ENCODE measurements at places on chromosomes 2 and 18. TPM values are rescaled to one million over a fixed set of nuclear protein-coding genes. Genes with fewer than 3 reads are reported as not detected.

- H3K27me3 ChIP-seq: peaks cover 8% of the 10 kb centered on the region
- no peaks in the 10 kb centered on the region for H3K36me3 ChIP-seq
- no peak overlapping the region for H3K27ac ChIP-seq
- DNase-seq: no peak
- H3K4me1 ChIP-seq: peaks cover 41% of the 10 kb centered on the region
- no peak overlapping the region for H3K4me3 ChIP-seq
These were observed 217.7 kb downstream of the SH3RF3 start for GRCh38 chr2:109346601-109347228.

DNA sequence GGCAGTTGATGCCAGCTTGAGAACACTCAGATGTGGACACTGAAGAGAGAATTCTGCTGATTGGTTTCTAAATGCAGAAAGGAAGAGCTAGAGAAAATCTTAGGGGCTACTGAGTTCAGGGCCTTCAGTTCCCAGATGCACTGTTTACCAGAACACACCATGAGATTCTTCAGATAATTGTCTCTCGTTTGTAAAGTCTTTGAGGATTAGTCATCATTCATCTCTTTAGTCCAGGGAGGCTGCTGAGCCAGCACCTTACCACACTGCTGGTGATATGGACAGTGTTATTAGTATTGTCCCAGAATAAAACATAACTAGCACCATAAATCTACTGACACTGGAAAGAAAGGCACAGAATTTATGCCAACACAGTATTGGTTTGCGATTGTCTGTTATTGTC, 690.8 kb upstream of the CELF4 start:
- H3K27ac ChIP-seq: no peak overlapping the region
- H3K27me3 ChIP-seq: no peaks in the 10 kb centered on the region
- no peaks in the 10 kb centered on the region for H3K36me3 ChIP-seq
- no peak overlapping the region for H3K4me3 ChIP-seq
- H3K4me1 ChIP-seq: no peaks in the 10 kb centered on the region
- DNase-seq: no peak

GRCh38 chr2:73916666-73917065, 10.0 kb upstream of the DGUOK start:
- H3K4me1 ChIP-seq: no peaks in the 10 kb centered on the region
- H3K36me3 ChIP-seq: no peaks in the 10 kb centered on the region
- no peak overlapping the region for H3K4me3 ChIP-seq

- H3K27ac ChIP-seq: no peak overlapping the region
- no peak overlapping the region for H3K4me3 ChIP-seq
- H3K36me3 ChIP-seq: no peaks in the 10 kb centered on the region
- H3K27me3 ChIP-seq: peaks cover 83% of the 10 kb centered on the region
- H3K4me1 ChIP-seq: no peaks in the 10 kb centered on the region
These were observed 6.0 kb upstream of the CDK5R2 start for GRCh38 chr2:218953366-218953954.

DNA sequence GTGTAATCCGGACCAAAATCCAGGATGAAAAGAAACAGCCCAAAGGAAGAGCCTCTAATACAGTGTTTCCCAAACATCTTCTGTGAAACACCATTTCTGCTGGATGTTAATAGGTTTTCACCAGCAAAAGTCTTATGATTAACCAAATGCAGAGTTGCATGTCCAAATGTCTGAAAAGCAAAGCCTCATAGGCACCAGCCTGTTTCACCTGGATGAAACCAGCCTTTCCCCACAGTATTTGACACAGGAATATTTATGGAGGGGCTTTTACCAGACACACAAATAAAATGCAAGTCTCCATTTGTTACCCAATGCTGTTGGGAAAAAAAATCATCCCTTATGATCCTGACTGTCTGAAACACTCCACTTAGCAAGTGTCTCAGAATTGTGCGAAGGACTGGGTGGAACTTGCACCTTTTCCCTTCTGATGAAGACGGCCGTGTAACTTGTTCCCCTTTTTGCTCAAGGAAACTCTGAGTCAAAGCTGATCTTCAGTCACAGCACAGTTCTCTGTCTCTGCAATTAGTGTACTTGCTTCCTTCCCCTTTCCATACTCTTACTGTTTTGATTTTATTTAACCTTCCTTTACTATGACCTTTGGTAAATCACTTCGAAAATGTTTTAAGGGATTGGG, 70.3 kb upstream of the IL1R2 start:
- peaks cover 5% of the 10 kb centered on the region for H3K27me3 ChIP-seq
- no peaks in the 10 kb centered on the region for H3K4me1 ChIP-seq
- no peaks in the 10 kb centered on the region for H3K36me3 ChIP-seq

The TMEM200C gene
- total RNA-seq: 3.0 TPM
